ENCODE measurements at places on chromosomes 3 and 15.

DNA sequence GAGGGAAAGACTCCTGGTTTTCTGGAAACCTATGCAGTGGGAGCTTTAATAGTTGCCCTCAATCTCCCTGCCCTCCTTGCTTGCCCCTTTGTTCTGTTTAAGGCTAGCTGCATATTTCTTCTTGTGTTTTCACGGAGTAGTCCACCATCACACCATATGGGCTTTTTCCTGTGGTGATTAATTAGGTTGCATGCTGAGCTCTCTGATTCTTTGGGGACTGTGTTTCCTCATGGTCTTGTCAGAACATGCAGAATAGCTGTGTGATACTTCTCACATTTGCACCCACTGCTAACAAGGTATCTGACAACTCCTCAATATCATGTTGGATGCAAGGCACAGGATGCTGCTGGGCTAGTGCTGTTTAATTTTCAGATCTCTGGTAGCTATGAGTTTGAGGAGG, 139.6 kb downstream of the PTPRG start:
- no peak for DNase-seq

- DNase-seq = no peak
Observed at GRCh38 chr15:86879250-86880229, 799.9 kb downstream of the AGBL1 start.

- DNase-seq = no peak
Observed at GRCh38 chr3:111509308-111509707, 32.7 kb upstream of the CD96 start.

GRCh38 chr3:5456199-5456598, 268.7 kb downstream of the EDEM1 start:
- DNase-seq = no peak

GRCh38 chr3:172213904-172214303, 174.5 kb downstream of the FNDC3B start:
- no peak for DNase-seq

DNA sequence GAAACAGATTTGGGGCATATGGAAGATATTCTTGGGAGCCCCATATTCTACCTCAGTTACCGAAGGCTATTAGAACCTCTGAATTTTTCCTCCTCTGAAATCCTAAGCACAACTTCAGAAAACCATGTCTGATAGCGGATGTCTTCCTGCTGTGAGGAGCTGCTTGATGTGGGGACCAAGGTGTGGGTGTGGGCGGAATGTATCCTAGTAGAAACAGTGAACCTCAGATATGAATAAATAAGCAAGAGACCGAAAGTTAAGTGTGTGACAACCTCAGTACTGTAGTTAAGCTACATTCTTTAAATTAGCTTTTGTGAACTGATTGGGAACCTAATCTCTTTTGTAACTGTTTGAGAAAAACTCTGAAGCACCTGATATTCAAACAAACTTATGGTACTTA, 46.9 kb downstream of the SENP2 start:
- peak; percentile 9 for DNase-seq

DNA sequence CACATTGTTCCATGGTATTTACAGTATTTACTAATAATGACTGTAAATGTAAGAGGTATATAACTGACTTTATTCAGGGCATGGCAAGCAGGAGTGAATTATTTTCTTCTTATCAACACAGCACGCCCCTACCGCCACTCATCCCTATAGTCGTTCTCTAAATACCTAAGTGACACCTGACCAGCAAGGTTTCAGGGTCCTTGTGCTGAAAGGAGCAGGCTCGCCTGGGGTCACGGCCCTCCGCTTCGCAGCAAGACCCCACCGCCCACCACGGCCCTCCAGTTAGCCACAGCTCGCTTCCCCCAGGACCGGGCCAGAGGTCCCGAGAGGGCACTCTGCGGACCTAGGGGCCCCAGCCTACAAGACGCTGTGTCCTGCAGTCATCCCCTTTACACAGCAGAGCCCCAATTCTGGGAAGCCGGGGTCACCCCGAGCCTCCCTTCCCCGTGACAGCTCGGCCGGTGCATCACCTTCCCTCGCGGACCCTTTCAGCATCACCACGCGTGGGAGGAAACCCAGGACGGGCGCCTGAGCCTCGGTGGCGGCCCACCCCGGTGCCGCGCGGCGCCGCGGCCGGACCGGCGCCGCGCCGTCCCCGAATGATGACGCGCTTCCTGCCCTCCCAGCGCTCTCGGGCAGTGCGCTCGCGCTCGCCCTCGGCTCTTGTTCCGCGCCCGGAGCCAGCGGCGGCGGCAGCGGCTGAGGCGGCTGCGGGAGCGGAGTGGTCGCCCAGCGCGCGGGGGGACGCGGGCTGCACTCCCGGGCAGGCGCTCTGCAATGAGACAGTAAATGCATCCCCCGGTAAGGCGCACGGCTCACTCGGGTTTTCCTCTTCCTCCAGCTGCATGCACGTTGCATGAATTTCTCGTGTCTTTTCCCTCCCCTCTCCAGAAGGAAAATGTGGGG, 225.1 kb upstream of the C2CD4B start:
- DNase-seq = peak; percentile 78

DNA sequence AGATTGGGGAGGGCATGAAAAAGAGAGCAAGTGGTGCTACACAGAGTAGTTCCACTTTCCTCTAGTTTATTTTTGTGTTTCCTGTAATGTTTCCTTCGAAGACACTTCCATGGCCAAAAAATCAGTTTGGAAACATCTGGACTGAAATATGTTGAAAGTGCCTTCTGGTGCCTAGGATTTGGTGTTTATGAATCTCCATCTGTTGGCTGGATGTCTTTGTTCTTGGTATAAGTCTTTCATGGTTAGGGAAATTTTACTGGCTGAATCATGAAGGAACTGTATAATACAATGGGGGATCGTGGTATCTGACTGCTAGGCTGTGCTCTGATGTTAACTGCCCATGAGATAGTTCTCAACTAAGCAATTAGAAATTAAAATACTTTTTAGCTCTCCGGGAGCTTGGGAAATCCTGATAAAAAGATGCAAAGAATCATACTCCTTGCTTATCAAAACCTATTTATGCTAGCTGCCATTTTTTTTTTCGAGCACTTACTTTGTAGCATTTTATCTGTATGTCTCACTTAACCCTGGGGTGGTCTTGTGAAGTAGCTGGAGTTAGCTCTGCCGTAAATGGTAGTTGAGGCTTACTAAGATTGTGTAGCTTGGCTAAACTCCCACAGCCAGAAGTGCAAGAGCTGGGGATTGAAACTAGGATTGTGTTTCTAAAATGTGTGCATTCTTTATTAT, 21.9 kb downstream of the AKAP13 start:
- no peak for DNase-seq
